ENCODE measurements at places on chromosomes 3 and 15.

DNA sequence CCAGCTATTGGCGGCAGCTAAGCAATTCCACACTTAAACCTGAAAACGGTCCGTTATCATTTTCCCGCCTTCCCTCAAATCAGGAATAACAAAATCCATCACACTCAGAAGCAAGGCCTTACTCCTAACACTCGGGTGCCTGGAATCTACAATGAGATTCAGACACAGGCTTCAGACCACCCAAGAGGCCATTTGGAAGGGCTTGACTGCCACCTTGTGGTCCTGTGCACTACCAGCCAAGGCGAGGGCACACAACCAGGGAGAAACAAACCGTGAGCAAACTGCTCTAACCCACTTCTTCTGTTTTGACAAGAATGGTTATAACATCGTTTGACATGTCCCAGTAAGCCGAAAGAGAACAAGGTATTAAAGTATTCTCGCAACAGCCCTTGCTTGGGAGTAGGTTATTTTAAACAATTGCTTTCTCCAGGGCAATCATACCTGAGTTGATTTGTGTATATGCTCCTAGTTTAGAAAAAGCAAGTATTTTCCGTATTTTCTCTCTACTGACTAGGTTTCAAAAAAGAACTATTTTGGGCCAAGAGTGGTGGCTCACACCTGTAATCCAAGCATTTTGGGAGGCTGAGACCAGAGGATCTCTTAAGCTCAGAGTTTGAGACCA lies 40.1 kb upstream of the TAFA4 start:
- peak; percentile 72 for DNase-seq

DNA sequence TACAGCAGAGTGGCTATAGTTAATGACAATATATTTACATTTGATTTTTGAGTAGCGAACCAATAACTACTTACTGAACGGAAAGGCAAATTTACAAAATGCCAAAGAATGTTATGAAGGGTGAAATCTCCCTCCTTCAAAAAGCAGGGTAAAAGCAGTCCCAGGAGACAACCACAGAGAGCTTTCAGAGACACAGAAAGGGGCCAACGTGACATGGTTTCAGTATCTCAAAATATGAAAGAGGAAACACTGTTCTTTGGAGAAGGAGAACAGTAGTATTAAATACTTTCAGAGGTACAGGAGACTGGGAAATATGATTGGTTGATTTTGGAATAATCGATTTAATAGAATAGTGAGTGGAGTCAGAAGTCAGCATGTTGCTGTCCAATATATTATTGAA lies 52.3 kb upstream of the ROBO1 start:
- DNase-seq, result no peak

DNA sequence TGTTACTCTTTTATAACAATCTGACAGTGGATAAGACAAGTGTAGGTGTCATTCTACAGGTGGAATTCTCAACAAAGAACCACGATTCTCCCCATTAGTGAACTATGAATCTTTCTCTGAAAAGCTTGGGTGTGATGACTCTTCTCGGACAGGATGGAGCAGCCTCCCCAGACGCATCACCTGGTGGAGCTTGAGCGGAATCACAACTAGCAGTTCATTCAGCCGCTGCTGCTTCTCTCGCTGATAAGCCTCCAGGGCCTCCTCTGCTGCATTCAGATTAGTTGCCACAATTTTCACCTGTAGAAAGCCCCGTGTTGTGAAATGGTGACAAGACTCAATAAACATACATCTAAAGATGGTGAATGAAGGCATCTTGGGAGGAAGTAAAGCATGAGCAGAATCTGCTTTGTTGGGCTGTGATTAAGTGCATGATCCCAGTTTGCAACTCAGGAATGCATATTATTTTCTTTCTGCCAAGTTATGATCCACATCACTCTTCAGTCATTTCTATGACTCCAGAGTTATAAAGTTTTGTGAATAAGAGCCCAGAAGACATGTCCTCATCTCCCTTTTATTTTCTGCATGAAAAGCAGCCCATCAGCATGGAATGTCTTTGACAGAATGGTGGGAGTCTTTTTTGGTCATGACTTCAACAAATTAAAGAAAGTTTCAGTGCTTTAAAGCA lies 93.6 kb downstream of the BOC start:
- DNase-seq, result no peak

DNA sequence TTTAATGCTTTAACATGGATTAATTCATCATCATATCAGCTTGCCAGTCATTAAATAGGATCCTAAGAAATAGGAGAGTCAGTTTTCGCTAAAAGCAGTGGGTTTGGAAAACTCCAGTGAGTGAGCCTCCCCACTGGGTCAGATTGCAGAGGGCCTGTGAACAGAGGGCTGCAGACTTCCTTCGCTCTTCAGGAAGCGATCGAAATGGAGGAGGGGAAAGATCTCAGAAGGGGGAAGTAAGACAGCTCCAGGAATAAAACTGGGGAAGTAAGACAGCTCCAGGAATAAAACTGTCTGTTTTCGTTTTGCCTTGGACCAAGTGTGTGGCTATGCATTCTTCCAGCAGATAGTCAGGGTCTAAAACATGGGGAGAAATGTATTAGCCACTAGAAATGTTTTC lies 124.8 kb upstream of the C15orf61 start:
- no peak for DNase-seq

- DNase-seq, result no peak
Measured at GRCh38 chr15:42107473-42107872, 13.1 kb upstream of the PLA2G4D start.

- peak; percentile 58 for DNase-seq
Measured at GRCh38 chr3:127831723-127832172, 9.4 kb upstream of the MGLL start.

GRCh38 chr3:30258426-30259392 lies 347.7 kb upstream of the TGFBR2 start:
- DNase-seq, result no peak

DNA sequence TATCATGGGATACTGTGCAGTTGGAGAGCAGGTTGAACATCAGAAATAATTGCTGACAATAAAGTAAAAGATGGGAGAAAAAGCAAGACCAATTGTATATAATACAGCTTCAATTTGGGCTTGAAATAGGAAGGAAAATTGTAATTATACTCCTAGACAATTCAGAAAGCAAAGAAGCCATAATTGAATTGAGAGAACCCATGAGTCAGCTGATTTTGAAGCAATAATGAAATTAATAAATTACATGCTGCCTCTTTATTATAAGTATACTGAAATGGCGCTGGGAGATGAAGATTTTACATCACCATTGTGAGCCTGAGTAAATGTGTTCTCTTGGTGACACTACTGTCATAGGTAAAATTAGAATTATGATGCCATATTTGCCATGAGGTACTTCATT lies 23.2 kb downstream of the CHRNA3 start:
- no peak for DNase-seq

GRCh38 chr15:27360316-27360715 lies 389.3 kb downstream of the GABRG3 start:
- DNase-seq, result no peak

- DNase-seq, result no peak
Measured at GRCh38 chr15:60172143-60172542, 168.0 kb downstream of the FOXB1 start.

DNA sequence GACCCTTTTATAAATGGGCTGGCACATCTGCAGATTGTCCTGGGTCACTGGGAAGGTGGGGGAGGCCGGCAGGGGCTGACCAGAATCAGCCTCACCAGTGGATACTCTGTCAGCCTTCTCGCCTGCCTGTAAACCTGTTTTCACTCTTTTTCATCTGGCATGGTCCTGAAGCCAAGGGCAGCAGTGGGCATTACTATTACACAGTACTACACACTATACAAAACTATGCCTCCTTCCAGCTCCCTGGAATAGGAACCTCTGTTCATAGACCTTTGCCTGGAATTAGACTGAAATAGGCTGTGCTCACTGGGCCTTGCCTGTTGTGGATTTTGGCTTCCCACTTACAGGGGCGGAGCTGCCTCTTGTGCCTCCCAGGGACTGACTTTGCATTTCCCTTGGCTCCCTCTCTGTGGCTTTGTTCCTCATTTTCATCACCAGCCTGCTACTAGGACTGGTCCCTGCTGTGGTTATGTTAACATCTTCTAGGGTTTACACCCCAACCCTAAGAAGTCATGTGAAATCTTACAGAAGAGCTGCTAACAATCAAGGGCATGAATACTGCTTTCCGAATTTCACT lies 120.7 kb downstream of the FNDC3B start:
- no peak for DNase-seq

GRCh38 chr3:154384479-154384878 lies 45.5 kb downstream of the GPR149 start:
- DNase-seq, result no peak

- DNase-seq, result no peak
Measured at GRCh38 chr15:66016199-66016598, 146.9 kb downstream of the RAB11A start.

GRCh38 chr15:68424754-68425390 lies 7.1 kb downstream of the ITGA11 start:
- DNase-seq, result no peak

- no peak for DNase-seq
Measured at GRCh38 chr15:32646291-32646690, 4.8 kb downstream of the SCG5 start.

DNA sequence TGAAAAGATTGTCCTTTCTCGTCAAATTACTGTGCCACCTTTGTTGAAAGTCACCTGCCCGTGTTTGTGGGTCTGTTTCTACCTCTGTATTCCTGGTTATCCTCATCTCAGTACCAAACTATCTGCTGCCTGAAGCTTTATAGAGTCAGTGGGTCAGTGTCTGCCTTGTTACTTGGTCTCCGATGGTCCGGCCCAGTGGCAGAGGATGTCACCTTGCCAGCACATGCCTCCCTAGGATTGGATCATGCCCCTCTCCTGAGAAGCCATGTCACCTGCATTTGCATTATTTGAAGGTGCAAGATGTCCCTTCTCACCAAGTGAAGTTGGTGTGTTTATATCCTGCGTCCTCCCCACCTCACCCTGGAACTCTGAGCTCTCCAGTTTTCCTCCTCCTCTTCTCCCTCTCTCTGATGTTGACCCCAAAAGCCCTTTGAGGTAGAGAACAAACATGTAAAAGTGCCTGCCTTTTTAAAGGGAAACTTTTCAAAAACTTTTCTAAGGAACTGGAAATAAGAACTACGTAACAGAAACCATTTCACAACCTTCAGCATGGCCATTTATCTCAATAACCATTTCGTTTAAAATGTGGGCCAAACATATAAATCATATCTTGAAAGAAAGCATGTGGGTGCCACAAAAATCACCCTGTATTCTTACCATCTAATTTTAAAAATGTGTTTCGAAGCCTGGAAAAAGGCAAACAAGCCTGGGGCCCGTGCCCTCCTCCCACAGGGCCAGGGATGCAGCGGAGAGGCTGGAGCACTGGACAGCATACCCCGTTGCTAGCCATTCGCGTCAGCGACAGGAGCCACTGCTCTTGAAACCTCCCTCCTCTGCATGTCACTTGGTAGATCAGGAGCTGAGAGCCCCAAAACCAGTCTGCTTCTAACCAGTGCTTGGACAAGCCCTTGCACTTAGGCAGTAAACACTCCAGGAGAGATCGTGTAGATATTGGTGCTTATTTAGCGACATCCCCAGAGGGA lies 102.1 kb downstream of the VGLL4 start:
- DNase-seq, result no peak

DNA sequence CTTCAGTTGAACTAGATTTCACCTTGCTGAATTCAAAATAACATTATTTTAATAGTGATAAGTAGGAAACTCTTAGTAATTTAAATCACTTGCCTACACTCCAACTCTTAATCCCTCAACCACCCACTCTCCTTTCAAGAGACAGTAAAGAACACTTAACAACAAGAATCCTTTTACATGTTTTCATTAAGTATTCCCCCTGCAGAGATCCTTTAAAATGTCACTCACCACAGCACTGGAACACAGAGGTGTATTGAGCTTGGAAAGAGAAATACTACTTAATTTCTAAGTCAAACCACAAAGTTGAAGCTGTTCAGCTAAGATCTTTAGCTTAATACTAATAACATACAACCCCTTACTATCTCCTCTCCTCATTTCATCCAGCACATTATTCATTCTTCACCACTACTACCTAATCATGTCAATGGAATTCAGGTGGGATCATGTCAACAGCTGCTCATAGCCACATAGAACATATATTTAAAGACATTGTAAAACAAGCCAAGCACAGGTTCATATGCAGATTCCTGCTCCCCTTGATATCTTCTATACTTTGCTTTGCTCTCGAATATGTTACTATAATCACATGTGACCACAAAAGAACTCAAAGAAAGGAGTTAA lies 40.5 kb downstream of the IMPG2 start:
- no peak for DNase-seq

DNA sequence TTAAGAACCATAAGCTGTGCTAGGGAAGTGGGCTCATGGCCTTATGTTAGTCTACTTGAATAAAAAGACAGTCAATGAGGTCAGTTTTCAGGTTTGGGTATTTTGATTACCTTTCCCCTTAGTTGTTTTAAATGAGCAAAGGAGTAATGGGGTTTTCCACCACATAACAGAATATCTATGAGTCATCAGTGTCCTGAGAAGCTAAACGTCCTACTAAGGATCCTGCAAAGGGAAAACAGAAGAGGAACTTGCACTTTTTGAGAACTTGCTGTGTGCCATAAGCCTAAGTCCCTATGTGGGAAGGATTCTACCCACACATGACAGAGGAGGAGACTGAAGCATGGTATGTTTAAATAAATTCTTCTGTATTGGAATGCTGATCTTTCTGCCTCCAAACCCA lies 292.8 kb upstream of the TMC3 start:
- no peak for DNase-seq

DNA sequence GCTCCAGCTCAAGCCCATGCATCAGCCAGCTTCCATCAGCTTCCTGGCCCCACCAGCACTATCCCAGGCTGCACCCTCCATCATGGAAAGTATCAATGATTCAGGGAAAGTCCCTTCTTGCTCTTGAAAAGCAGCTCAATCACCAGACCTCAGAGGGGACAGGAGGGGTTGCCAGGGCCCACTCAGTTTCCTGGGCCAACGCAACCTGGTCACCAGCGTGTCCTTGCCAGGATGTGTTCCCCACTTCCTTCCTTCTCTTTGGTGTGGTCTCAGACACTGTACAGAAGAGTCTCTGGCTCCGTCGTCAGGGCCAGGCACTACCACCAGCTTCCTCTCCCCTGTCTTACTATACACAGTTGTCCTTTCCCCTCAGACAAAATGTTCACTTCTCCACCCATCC lies 3.0 kb downstream of the HDC start:
- DNase-seq, result no peak

DNA sequence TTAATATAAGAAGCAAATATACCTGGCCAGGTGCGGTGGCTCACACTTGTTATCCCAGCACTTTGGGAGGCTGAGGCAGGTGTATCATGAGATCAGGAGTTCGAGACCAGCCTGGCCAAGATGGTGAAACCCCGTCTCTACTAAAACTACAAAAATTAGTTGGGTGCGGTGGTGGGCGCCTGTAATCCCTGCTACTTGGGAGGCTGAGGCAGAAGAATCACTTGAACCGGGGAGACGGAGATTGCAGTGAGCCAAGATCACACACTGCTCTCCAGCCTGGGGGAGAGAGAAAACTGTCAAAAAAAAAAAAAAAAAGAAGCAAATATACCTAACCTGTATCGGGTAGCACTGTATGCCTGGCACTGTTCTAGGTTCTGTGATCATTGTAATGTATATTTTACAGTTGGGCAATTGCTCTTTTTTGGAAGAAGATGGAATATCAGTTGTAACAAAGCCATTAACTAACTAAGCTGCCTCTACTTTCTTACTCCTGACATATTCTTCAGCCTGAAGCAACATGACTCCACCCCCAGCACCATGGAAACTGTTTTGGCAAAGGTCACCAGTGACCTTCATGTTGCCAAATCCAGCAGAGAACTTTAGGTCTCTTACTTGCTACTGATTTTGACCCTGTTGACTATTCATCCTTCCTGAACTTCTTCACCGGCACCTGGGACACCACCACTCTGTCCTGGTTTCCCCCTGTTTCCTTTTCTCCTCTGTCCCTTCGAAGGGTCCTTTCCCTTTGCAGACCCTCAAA lies 203.8 kb downstream of the RPLP1 start:
- DNase-seq, result peak; percentile 13

Data from type B pancreatic cell (in vitro differentiated cells).